ENCODE measurements at places on chromosomes 13 and 19. TPM values are rescaled to one million over a fixed set of nuclear protein-coding genes. Genes with fewer than 3 reads are reported as not detected.
A peak's percentile ranks its signal among the peaks of the same experiment; 100 is the strongest.

GRCh38 chr13:32415019-32415418 lies 12.9 kb downstream of the N4BP2L1 start:
- peak; percentile 33 for DNase-seq

GRCh38 chr19:51652266-51652665 lies 5.6 kb upstream of the SIGLEC14 start:
- no peak for DNase-seq

DNA sequence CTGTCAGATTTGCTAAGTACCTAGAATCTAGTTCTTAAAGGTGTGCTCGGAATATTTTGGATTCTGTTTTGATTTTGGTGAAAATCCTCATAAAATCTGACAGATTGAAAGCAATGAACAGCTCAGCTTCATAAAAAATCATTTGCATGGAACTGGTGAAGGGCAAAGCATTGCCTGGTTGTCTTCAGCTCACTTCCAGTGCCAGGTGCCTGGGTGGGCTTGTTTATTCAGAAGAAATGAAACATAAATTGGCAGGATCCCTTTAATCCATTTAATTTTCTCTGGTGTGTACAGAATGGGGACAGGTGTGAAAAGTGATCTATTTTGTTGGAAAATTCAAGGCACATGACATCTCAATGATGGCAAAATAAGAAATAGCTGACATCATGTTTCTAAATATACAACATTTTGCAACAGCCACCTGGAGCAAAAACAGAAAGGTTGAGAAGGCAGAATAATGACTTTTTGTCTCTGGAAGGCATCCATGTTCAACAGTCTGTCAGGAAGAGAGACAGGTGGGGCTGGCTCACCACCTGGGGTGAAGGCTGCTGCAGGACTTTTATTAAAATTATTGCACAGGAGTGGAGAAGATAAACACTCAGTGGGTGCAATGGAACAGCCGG lies 52.2 kb downstream of the RFC3 start:
- no peak for DNase-seq

DNA sequence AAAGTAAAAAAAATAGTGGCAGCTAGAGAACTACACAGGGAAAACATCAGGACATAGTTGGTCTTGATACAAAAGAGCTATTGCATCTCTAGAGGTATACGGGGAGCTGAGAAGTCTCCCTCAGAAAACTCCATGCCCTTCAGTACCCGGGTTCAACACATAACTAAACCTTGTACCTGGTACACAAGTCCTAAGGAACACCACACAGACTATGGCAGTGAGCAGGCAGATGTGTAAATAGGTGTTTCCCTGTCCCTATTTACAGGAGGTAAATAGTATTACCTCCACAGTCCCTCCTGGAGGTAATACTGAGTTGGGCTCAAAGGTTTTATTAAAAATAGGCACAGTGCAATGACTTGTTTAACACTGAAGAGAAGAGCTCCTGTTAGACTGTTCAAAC lies 5.9 kb downstream of the FGF14 start:
- no peak for DNase-seq

GRCh38 chr19:33382982-33383381 lies 9.5 kb downstream of the CEBPG start:
- no peak for DNase-seq

DNA sequence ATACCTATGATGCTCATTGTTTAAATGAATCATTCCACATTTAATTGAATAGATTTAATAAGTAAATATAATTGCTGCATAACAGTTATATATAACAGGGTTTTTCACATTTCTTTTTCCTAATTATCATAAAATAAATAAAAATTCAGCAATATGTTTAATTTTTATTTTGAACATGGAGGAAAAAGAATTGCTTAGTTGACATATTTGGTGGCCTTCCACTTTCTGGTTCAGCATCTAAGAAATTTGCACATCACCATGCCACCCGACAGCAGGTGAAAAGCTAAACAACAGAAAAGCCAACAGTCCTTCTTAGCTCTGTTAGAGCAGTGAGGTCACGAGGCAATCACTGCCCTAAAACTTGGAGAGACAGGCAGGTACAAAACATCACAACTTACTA lies 790.2 kb downstream of the GPC5 start:
- DNase-seq: no peak

- DNase-seq: no peak
Observed at GRCh38 chr13:30235216-30235615, 72.1 kb downstream of the KATNAL1 start.

GRCh38 chr13:93794197-93794885 lies 567.7 kb downstream of the GPC6 start:
- DNase-seq: no peak

GRCh38 chr13:51767100-51767499 lies 36.9 kb downstream of the DHRS12 start:
- DNase-seq: no peak

GRCh38 chr13:67554286-67554685 lies 324.1 kb upstream of the PCDH9 start:
- no peak for DNase-seq

- no peak for DNase-seq
Observed at GRCh38 chr13:43263047-43263446, 239.7 kb downstream of the DNAJC15 start.

The ICAM5 gene
- 0.74 TPM for total RNA-seq

The MEDAG gene
- 0.62 TPM for total RNA-seq

The PCSK4 gene
- total RNA-seq: 4.1 TPM

The PLIN4 gene
- 6.3 TPM for total RNA-seq
